ENCODE measurements at places on chromosomes 11 and 22.

DNA sequence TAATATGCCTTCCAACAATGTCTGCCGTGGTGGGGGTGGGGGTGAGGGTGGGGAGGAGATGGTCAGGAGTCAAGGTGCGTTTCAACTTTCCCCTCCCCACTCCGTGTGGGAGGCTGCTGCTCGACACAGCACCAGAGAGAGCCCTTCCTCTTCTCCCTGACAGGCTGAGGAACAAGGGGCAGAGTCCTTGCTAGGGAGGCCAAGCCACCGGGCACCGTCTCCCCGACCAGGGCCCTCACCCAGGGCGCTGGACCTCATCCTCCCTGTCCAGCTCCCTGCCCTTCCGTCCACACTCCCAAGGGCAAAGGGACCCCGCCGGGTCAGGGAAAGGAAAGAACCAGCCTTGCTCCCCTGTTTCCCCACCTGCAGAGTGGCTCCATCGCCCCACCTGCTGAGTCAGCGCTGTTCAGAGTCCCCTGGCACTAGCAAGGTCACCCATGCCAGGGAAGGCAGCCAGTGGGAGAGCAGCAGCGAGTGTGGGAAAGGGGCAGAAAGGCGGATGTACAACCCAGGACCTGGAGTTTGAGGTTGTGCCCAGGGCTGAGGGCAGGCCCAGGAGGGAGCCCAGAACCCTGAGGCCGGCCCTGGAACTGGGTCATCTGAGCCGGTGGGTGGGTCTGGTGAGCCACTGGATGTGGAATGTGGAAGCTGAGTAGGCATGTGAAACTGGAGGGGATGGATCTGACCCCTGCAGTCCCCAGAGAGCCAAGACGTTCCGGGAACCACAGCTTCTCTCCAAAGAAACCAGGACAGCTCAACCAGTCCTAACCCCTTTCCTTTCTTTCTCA lies 47.2 kb downstream of the BUD13 start:
- no peak for DNase-seq

DNA sequence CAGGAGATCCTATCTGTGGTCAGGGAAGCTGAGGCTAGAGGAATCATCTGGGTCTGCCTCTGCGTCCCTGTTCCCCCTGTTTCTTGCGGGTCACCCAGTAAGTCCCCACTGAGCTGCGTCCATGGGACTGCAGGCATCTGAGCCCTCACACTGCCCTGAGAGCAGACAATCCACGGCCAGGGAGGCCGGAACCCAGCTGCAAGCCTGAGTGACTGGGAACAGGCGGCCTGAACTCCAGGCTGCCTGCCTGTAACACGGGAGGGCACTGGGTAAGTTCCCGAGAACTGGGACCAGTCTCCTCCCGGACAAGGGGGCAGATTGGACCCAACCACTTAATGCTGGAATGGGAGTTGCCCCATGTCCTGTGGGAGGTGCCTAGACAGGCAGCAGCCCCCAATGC lies 727.4 kb downstream of the BRD1 start:
- DNase-seq, result no peak

DNA sequence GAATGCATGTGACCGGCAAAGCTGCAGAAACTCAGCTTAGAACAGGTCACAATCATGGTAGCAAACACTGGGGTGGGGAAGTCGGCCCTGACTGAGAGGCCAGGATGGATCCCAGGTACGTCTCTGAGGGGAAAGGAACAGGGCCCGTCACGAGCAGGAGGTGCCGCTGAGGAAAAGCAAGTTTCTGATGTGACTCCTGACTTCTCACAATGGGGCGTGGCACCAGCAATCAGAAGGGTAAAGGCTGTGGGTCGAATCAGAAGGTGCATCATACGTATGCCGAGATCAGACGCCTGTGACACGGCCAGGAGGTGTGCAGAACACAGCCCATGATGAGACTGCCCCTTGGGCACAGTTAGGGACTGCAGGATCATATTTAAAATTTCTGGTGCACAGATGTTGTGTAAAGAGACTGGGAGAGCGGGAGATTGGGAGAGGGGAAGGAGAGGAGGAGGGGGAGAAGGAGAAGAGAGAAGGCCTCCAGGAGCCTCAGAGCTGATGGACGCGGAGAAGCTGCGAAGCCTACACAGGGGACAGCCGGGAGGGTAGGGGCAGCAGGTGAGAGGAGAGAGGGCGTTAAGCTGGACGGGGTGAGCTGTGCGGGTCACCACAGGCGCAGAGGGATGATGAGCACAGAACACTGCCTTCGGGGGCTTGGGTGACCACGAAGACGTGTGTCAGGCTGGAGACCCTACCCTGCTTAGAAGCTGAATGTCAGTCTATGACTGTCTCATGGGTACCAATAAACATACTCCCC lies 30.7 kb downstream of the KRTAP5-5 start:
- DNase-seq, result no peak

- no peak for DNase-seq
These were observed 53.2 kb upstream of the BID start for GRCh38 chr22:17827466-17827865.

DNA sequence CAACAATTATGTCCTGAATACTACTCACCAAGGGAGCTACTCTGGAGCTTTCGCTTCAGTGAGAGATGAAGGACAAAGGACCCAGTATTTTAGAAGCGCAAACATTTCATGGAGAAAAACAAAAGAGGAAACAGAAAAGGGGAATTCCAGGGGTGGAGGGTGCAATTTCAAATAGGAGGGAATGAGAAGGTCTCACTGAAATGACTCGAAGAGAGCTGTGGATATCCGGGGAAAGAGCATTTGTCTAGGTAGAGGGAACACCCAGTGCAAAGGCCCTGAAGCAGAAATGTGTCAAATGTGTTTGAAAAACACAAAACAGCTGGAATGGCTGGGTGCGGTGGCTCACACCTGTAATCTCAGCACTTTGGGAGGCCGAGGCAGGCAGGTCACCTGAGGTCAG lies 2.4 kb downstream of the RPS19BP1 start:
- peak; percentile 47 for DNase-seq

DNA sequence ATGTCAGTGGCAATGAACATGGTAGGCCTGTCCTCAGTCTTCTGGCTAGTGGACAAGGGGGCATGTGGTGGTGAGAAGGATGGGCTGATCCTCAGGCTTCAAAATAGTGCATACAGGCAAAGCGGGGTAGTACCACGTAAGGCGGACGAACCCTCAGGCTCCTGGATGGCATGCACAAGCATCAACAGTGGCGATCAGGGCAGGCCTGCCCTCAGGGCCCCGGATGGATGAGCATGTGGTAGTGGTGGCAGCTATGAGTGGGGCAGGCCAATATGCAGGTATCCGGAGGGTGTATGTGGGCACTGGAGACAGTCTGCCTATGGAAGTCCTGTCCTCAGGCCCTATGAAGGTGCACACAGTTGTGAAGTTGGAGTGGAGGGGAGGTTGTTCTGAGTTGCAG lies 163.8 kb downstream of the GUCY1A2 start:
- no peak for DNase-seq

GRCh38 chr11:92240916-92241315 lies 16.3 kb downstream of the FAT3 start:
- DNase-seq, result no peak

- DNase-seq, result no peak
These were observed 69.1 kb downstream of the MICAL2 start for GRCh38 chr11:12179531-12179930.

DNA sequence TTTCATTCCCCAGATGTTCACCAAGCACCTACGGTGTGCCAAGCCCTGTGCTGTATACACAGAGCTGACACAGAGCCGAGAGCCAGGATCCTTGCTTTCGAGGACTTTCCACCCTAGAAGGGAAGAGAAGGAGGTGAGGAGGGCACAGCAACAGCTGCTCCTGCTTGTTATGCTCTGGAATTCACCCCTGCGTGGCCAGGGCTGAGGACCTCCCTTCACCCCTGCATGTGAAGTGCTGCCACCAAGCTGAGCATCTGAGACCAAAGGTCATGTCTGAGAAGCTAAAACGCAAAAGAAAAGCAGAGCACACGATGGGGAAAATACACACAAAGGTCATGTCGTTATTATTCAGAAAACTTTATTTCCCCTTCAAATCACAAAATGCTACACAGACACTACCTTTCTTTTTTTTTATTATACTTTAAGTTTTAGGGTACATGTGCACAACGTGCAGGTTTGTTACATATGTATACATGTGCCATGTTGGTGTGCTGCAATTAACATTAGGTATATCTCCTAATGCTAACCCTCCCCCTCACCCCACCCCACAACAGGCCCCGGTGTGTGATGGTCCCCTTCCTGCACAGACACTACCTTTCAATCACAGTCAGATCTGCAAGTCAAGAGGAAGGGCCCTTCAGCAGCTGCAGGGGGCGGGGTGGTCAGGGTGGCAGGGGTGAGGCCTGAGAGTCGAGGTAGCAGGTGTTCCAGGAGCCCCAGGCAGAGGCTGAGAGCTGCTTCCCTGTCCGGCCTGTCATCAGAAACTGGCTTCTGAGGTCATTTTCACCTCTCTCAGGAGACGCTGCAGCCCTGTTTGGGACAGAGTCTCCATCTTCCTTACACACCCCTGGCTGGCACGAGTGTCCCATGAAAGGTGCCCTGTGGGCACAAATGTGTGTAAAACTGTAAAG lies 40.1 kb upstream of the PRR5 start:
- no peak for DNase-seq

- no peak for DNase-seq
These were observed 20.7 kb downstream of the SUSD2 start for GRCh38 chr22:24201681-24202614.

- no peak for DNase-seq
These were observed 397.0 kb downstream of the NTM start for GRCh38 chr11:131767421-131767820.

DNA sequence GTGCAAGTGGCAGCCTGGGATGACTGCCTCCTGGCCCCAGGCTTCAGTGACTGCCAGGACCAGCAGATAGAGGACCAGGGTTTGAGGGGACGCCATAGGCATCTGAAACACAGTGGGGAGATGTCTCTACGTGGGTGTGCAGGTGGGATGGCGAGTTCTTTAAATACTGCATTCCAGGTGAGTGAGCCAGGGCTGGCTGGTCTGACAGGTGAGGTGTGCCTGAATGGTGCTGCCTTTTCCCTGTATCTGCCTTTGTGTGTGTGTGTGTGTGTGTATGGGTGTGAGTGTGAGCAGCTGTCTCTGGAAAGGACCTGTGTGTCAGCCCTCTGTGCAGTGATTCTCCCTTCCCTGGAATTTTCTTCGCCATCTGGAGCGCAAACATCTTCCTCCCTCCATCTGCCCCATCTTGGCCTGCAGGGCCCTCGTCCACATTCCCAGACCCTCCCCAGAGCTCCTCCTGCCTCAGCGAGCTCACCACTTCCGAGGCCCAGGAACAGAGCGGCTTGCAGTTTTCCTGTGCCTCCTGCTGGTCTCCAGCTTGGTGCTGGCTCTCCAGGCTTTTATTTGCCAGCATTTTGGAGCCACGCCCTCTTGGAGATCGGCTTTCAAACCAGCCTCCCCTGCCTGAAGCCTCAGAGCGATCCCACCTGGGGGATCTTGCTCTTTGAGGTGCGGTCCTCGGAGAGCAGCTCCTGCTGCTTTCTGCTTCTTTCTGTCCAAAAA lies at the start of gene GPHA2:
GPHA2 (minus strand) TSS at position 535 of the 723 bp plus-strand sequence; CDS start at position 102, 433 bp downstream.
- no peak for DNase-seq

GRCh38 chr22:48316257-48317250 lies 1511.1 kb downstream of the BRD1 start:
- DNase-seq, result no peak

GRCh38 chr11:69828971-69829344 lies 9.7 kb upstream of the FGF3 start:
- DNase-seq, result no peak

- no peak for DNase-seq
These were observed at the start of gene KRTAP5-4 for GRCh38 chr11:1622086-1622485. Gene KRTAP5-4 (minus strand): TSS chr11:1622138. CDS start chr11:1622093, 45 bp downstream.

DNA sequence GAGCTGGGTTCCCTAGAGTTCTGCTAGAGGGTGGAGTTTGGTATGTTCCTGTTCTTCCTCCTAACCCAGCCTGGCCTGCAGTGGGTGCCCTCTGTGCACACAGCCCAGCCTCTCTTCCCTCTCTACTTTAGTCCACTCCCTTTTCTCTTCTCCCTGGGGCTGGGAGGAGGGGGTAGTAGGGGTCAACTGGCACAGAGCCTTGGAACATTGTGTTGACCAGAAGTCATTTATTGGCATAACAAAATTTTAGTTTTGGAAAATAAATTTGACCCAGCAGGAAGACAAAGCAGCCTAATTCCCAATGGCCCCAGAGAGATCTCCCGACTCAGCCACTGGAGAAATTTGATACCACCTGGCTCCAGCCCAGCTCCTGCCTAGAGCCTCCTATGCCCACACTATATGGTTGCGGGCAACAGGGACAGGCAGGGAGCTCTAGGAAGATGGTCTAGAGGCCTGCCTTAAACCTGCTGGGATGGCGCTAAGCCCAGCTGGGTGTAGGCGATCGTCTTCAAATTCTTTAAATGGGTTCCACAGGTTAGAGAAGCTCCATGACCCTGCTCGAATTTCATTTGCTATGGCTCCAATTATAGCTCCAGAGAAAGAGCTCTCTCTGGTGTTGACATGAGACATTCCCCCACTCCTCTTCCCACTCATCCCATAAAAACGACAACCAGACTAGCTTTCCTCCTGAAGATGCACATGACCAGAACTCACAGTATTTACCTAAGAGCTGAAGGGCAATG lies 9.9 kb downstream of the PCSK7 start:
- DNase-seq, result no peak

GRCh38 chr11:111944651-111945051 lies 7.5 kb downstream of the DIXDC1 start:
- DNase-seq, result no peak

DNA sequence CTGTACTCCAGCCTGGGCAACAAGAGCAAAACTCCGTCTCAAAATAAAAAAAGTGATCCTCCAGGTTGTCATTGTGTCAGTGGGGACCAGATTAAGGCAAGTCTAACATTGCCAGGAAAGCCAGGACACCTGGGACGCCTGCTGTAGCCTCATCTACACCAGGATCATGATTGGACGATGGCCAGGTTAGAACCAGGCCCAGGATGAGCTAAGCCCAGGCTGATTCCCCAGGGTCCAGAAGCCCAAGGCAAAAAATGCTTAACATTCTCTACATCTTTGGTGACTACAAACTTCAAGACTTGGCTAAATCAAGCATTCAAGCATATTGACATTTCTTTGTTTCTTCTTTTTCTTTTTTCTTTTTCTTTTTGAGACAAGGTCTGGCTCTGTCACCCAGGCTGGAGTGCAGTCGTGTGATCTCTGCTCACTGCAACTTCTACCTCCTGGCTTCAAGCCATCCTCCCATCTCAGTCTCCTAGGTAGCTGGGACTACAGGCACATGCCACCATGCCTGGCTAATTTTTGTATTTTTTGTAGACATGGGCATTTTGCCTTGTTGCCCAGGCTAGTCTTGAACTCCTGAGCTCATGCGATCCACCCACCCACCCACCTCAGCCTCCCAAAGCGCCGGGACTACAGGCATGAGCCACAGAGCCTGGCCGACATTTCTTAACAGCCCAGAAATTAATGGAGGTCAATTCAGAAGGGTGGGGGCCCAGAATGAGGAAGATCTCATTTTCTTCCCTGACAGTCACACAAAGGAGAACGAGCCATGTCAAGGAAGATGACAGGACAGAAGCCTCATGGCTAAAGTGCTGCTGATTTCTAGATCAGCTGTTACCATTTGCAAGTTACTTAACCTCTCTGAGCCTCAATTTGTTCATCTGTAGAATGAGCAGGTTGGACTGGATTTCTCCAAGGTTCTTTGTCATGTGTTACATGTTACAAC lies 12.5 kb upstream of the PTPRJ start:
- DNase-seq, result peak; percentile 45
